Fibroblast of skin of right biceps (primary cell): ENCODE measurements at places on chromosomes 2 and 18.

DNA sequence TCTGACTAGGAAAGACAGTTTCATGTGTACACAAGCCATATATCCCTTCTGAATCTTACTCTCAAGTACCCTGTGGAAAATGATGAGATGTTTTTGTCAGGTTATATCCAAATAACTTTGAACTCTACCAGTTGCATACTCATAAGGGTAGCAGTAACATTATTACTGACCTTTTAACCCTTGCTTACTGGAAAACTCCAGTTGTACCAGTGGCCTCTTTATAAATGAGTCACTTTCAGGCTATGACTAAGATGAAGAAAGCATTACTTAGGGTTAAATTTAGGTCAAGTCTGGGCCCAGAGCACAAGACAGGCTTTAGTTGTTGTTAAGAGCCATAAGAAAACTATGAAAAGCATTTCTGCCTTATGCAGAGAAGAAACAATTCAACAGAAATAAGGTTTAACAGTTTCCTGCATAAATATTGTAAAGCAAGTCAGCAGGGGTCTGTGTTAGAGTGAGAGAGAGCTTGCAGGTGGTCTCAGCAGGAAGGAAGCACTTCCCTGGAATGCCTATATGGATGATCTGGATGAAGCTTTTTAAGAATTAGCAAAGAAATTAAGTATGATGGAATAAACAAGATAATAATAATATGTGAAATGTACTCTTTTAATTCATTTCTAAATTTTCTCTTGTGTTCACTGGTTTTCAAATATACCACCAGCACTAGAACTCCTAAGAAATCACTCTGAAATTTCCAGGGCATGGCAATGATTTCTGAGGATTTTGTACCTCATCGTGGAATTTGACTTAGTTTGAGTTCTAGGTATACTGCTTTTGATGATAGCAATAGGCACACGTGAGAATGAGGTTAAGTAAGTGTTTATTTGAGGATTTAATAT is 126.6 kb downstream of the UBE2E3 start:
- DNase-seq, result peak; percentile 93

DNA sequence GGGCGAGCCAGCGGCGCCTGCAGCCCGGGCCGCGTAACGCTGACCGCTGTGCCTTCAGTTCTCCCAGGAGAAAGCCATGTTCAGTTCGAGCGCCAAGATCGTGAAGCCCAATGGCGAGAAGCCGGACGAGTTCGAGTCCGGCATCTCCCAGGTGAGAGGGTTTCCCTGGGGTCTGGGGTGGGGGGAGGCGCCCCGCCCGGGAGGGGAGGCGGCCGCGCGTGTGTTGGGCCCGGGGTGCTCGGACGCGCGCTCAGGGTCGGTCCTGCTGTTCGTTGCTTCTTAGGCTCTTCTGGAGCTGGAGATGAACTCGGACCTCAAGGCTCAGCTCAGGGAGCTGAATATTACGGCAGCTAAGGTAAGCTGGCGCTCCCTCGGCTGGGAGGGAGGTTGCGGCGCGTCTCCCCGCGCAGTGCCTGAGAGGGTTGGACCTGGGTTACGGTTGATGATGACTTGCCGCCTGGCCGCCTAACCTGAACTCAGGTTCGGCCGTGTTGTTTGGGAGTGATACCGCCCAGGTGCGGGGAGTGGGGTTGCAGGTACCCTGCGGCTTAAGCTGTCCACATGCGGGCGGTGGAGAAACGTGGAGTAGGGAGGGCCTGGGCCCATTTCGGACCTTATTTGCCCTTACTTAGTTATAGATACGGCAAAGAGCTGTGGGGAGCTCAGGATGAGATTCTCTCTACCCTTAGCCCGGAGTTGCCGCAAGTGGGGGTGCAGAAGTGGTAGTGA is 638 bp downstream of the RPS7 start:
- no peak for DNase-seq

DNA sequence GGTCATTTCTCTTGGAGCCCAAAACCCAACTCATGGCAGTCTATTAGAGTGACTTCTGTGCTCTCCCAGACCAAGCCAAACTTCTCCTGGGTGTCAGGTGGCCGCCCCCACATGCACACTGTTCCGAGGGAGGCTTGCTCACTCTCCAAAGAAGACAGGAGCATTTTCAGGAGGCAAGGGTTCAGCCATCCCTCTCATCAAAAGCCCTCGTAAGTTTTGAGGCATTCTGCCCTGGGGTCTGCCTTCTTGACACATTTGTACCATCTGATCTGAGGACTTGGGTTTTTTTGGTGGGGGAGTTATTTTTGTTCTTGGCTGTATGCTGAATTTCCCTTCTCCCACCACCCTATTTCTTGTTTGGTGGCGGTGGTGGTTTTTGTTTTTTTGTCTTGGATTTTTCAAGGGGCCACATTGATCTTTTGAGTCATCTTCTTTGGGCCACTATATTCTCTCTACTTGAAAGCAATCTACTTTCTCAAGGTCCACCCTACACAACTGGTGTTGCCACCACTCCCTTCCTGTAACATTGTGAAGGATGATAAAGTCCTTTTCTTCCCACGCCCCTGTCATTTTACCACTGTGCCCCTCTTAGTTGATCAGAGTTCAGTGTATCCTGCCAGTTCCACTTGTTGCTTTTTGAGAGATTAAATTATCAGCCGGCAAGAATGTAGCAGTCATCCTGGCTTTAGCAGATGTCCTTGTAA is 255.8 kb downstream of the CYP26B1 start:
- DNase-seq, result no peak

- DNase-seq, result no peak
Measured at GRCh38 chr2:3113122-3113521, 264.5 kb downstream of the EIPR1 start.

DNA sequence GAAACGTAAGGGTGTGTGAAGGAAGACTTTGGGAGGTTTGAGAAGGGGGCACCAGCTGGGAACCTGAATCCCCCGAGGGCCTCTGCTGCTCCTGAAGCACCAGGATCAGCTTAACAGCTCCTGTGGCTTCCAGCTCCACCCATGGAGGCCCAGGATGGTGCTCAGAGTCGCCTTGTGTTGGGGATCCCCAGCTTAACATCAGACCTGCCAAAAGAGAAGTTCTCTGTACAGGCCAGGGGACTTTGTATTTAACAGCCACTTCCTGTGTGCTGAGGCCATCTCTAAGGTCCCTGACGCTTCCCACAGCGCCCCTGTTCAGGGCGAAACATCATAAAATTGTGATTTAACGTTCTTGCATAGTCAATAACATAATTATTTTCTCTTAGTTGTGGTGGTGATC is 77.5 kb downstream of the NCK2 start:
- no peak for DNase-seq

DNA sequence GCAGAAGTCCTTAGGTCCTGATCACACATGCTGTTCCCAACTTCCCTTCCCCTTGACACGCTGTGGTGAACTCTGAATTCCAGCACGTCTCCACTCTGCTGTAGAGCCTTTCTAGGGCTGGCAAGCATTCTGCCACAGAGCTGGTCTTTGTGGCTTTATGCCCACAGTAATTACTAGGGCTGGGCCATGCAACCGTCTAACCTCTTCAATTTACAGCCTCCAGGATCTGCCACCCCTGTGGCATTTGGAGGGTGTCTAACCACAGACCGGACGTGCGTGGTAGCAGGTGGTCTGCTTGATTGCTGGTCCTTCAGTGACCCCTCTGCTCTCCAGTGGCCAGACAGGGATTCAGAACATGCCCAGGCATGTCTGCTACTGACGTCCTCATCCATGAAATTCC is 43.1 kb upstream of the TGFA start:
- no peak for DNase-seq

- DNase-seq, result no peak
Measured at GRCh38 chr2:53842891-53843290, 16.9 kb downstream of the GPR75 start.

DNA sequence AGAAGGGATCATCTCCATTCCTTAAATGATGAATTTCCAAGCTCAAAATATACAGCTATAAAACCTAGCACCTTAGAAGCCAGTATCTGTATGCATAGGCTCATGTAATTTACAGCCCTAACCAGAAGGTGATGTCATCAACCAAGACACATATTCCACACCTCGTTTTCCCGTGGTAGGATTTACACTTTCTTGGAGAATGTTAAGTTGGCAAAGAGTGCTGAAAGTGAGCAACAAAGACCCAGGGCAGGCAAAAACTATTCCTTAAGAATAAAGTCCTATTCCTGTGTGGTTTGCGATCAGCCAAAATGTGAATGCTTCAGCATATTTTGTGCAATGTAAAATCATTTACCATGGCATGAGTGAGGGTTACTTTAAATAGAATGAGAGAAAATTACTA is 247.1 kb downstream of the OSR1 start:
- DNase-seq, result peak; percentile 43

DNA sequence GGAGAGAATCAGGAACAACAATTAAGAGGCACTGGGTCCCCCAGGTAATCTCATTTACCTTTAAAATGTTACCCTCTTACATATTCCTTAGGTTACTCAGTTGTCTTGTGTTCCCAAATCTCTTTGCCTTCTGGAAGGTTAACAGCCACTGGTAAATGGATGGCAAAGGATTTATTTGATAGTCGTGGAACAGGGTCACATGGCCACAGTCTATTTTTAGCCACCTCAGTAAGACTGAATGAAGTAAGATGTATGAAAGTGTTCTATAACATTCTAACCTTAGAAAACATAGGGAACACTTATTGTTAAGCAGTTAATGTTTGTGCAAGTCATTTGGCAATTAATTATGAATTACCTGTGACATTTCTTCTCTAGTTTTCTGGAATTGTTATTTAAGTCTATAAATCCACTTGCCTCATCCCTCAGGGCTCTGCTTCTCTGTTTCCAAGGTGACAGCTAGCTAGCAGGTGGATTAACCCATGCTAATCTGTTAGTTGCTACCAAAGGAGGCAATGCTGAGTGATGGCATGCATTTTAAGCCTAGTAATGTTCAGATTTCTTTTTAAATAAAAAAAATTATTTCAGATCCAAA is 211.0 kb downstream of the PIK3C3 start:
- DNase-seq, result no peak

- no peak for DNase-seq
Measured at GRCh38 chr2:23600346-23600745, 215.4 kb downstream of the KLHL29 start.

GRCh38 chr2:176526995-176527901 is 258.0 kb downstream of the MTX2 start:
- DNase-seq, result peak; percentile 73

DNA sequence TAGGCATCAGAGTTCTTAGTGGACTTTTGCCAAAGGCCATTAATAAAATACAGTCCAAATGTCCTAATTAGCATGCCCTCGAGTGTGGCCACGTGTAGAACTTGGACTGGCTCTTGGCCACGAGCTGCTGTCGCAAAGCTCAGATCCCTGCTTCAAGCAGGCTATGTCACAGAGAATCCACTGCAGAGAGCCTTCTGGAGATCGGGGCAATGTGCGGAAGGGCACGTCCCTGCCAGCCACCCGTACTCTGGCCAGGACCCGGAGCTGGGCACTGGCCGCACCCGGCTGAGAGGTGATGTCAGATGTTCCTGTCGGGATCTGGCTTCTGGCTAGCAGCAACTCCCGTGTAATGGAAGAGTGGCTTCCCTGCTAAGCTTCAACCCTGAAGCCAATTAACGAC is 432.7 kb upstream of the ID2 start:
- DNase-seq, result no peak

DNA sequence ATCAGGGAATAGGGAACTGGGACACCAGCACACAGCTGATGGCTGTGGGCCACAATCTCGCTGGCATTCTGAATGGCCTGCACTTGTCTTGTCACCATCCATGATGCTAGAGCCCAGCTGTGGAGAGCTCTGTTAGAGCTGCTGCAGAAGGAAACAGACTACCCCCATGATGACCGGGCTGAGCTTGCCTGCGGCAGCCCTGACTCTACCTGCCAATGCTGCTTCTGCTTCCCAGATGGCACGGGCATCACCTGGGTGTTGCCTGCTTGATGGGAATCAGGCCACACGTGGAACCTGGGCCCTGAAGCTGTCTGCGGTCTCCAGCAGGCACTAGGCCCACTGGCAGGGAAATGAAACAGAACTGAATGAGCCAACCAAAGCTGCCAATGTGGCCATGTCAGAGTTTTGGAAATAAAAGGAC is 11.2 kb upstream of the DAW1 start:
- DNase-seq, result no peak

GRCh38 chr2:129759472-129760010 is 219.9 kb upstream of the RAB6C start:
- no peak for DNase-seq

- no peak for DNase-seq
Measured at GRCh38 chr18:56861244-56861643, 210.1 kb downstream of the WDR7 start.

DNA sequence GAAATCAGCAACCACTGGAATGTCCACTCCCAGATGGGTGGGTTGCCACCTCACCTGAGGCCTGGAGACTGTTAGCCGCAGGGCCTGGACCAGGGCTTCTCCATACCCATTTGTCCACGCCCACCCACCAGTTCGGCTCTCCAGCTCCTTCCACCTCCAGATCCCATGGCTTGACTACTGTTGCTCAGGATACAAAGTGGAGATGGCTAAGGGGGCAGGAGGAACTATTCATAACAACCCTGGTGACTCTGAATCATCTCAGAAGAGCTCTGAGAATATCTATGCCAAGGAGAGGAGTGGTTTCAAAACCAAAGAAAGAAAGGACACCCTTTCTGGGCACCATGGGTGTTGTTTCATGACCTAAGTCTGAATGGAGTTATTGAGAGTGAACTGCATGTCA is 145.8 kb downstream of the LAMA3 start:
- no peak for DNase-seq

GRCh38 chr2:208546107-208546506 is 139.5 kb downstream of the PTH2R start:
- no peak for DNase-seq

DNA sequence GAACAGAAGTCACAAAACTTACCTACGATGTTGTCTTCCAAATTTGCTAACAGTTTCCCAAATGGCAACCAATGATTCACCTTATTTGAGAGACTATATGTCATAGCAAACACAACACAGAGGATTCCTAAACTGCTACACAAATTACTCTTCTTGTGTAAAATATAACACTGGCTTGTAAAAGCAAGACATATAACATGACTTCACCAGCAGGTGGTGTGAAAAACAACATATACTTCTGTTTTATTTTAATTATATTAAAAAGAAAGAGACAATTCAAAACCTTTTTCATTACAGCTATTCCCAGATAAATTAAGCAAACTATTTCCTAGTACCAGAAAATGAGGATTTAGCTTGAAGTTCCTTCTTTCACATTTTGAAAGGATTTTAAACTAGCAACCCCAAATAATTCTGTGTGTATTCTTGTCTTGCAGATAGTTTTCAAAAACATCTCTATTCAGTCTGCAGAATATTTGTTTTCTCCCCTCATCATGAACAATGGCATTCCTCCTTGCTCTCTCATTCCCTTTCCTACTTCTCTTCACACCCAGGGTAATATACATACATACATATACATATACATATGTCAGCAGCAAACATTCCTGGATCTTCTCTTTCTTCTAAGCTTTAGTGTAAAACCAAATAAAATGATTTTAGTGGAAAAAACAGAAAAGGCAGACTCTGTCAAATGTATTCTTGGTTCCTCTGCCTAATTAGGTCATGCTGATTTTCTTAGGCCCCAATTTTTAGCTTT is 62.1 kb downstream of the SCN3A start:
- DNase-seq, result no peak

DNA sequence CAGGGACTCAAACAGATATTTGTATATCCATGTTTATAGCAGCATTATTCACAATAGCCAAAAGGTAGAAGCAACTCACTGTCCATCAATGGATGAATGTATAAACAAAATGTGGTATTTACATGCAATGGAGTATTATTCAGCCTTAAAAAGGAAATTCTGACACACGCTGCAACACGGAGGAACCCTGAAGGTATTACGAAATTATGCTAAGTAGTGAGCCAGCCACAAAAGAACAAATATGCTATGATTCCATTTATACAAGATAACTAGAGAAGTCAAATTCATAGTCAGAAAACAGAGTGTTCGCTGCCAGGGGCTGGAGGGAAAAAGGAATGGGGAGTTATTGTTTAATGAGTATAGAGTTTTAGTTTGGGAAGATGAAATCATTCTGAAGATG is 61.0 kb upstream of the CDKL4 start:
- peak; percentile 1 for DNase-seq
